ENCODE measurements at places on chromosomes 5 and 9.

- no peak for DNase-seq
Observed at GRCh38 chr5:32098291-32098690, 75.8 kb downstream of the GOLPH3 start.

GRCh38 chr5:55601204-55601618 is 66.4 kb upstream of the PLPP1 start:
- DNase-seq = no peak

DNA sequence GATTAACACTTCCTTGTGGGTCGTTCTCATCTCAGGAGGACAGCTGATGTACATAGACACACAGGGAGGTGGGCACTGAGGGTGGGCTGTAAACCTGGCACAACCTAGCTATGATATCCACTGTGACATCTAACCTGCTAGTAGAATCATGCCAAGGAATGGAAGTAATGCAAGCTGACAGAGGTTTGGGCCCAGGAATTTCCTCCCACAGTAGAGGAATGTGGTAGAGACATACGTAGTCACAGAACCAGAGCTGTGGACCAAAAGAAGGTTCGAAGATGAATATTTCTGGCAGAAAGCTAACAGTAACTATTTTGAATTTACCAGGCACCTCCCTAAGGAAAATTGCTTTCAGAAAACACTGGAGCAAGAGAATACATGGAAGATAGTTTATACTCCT is 15.2 kb upstream of the DNAJC25 start:
- DNase-seq = no peak

GRCh38 chr5:124394700-124395245 is 351.7 kb downstream of the ZNF608 start:
- no peak for DNase-seq

GRCh38 chr9:4787876-4788275 is 4.9 kb upstream of the RCL1 start:
- no peak for DNase-seq

GRCh38 chr5:147869112-147869511 is 9.4 kb upstream of the SCGB3A2 start:
- no peak for DNase-seq

DNA sequence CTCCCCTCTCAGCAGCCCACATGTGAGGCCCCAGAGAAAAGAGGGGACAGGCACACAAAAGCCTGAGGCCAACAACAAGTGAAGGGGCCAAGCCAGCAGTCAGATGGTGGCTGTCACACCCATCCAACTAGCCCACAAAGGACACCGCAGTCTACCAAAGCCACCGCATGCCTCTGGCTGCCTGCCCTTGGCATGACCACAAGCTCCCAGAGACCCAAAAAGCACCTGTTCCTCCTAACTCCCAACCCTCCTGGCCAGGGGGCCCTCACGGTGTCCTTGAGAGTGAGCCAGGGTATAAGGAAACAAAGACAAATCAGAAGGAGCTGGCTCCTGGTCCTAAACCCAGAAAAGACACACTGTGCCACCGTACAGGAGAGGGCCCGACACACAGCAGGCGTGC is 77.8 kb upstream of the LRRTM2 start:
- DNase-seq = no peak

DNA sequence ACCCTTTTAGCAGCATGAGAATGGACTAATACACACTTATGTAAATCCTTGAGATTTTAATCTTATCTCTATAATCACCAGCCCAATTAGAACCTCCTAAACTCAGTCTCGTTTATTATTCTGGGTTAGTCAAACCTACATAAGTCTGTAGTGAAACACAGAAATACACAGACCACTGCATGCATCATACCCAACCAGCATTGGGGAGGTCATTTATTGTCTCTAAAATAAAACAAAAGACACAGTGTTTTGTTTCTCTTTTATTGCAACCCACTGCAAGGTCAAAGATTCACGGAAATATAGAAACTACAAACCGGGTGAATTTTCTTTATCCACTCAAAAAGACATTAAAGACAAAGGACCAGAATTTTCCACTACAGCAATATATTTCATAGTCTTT is 188.1 kb upstream of the EFNA5 start:
- DNase-seq = no peak

GRCh38 chr5:88886746-88887341 is 3.9 kb upstream of the MEF2C start:
- no peak for DNase-seq

GRCh38 chr9:108053555-108054061 is 564.0 kb upstream of the KLF4 start:
- DNase-seq = peak; percentile 56

GRCh38 chr5:18968966-18969365 is 1019.0 kb downstream of the CDH18 start:
- no peak for DNase-seq

GRCh38 chr9:17846948-17847655 is 268.2 kb downstream of the SH3GL2 start:
- DNase-seq = no peak

DNA sequence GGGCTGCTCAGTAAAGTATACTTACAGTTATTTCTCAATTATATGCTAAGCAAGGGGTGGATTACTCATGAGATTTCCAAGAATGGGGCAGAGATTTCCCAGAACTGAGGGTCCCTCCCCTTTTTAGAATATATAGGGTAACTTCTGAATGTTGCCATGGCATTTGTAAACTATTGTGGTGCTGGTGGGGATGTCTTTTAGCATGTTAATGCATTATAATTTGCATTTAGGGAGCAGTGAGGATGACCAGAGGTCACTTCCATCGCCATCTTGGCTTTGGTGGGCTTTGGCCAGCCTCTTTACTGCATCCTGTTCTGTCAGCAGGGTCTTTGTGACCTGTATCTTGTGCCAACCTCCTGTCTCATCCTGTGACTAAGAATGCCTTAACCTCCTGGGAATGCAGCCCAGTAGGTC is 35.5 kb downstream of the TTC1 start:
- no peak for DNase-seq

DNA sequence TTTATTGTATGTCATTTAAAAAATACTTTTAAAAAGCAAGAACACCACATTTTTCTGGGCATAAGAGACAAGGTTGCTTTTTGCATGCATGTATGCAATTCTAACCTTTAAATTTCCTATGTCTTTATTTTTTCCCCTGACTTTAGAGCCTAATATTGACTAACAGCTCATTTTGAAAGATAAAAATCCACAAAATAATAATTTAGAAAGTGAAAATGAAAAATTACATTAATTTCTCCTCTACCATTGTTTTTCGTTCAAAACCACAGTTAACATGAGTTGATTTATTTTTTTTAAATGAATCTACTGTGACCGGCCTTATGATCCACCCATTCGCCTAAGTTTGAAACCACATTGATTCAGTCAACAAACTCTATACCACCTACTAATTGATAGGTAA is 137.5 kb upstream of the CDKN2B start:
- no peak for DNase-seq

DNA sequence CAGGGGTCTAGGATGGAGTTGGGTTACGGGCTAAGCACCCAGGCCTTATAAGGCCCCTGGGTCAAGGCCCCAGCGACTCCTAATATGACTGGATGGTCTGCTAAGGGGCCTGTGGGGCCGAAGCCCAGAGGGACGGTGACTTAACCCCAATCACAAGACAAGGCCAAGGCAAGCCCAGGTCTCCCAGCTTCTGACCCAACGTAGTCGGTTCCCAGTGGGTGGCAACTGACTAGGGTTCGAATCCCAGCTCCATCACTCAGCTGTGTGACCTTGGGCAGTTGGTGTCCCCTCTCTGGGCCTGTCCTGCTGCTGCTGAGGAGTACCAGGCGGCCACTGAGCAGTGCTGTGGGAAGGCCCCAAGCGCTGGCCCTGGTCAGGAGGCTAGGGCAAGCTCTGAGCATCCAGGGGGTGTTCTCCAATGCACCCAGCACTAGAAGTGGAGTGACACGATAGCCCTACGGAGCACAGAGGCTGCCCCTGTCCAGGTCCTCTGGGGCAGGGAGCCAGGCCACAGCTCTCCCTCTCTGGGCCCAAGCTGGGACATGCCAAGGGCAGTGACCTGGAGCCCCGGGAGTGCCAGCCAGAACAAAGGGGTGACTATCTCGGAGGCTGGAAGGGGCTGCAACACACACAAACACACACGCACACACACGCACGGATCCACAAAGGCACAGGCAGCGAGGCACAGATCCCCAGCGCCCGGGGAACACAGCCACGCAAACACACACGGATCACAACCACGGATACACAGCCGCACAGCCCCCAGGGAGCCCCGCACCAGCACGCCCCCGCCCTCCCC is 512 bp downstream of the AK1 start:
- DNase-seq = no peak

DNA sequence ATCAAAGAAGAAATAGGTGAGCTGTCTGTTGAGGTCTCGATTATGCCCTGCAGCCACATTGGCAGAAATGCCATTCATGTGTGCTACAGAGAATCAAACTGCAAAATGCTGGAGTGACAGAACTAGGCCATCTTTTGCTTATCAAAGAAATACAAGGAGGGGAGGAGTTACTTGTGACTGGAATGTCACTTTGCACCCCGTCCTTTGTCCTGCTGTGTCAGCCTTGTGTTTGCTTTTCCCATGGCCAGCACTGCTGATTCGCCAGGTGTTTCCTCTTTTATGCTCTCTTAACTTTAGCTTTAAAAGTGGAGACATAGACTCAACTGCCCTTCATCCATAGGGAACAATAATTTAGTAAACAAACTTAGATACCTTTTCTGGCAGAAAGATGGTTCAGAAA is 54.3 kb downstream of the SLC46A2 start:
- DNase-seq = no peak

DNA sequence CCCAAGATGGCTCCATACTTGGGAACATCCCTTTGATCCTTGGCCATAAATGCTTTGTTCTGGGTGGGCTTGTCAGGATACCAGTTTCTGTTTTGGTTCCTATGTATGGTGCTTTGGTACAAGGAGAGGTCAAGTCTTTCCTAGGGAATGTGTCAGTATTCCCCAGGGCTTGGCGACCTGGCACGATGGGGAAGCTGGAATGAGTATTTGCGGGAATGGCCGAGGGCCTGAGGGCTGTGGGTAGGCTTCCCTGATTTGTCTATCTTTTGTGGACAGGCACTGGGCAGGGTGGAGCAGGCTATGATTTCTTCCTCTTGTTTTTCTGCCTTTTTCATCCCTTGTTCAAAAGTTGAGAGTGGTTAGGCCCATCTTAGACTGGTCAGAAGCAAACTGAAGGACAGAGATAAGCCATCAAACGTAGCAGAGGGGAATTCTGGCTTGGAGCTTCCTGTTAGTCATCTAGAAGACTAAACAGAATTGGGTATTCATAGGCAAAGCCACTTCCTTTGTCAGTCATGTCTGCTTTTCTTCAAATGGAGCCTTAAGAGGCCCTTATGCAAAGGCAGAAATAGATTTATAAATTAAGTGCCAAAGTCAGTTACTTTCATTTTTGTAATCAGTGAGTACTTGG is 13.7 kb downstream of the DOCK2 start:
- DNase-seq = no peak

DNA sequence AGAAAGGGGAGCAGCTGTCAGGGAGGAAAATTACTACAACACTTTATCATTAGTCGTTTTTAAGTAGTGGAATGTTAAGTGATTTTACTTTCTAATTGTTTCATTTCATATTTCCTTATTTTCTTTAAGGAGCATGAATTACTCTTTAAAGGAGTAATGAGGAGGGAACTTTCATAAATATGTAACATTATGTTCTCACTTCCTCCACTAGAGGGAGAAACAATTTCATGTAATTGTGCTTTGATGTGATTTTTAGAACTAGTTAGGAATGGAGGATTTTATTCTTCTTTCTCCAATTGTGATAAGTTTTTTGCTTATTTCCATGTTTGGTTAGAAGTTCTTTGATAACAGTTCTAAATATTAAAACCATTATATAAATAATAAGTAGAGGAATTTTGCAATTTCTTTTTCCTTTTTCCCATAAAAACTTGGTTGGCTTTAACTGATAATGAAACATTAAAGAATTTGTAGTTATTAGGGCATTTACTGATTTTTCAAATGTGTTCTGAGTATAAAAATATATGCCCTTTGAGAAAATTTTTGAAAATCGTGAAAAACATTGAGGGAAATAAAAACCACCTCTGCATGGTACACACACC is 25.6 kb downstream of the CEP78 start:
- DNase-seq = no peak

GRCh38 chr9:114607671-114608524 is 3.2 kb upstream of the TMEM268 start:
- DNase-seq = no peak

GRCh38 chr5:166102947-166103346 is 2188.5 kb upstream of the WWC1 start:
- no peak for DNase-seq

DNA sequence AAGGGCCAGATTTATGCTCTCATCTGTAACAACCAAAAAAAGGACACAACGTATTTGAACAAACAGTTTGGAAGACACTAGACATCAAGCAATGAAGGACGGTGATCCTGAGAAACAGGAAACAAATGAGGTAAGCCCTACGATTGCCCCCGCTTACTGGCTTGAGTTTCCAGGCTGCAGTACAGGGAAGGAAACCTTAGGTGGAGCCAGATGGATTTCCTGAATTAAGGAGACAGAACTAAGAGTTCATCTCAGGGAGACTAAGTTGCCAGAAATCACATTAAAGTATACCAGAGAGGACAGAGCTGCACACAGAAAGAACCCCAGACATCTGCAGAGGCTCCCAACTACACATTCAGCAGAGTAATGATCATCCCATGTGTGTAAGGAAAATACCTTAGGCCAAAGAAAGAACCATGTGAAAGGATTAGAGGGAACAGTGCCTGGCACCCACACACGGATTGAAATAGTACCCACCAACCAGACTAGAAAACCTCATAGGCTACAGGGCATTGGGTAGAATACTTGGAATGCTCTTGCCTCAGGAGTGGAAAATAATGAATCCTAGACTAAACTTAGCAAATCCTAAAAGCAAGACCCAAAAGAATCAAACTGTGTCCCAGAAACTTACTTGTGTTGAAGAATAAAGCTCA is 99.3 kb upstream of the NIPBL start:
- peak; percentile 52 for DNase-seq

GRCh38 chr5:159782197-159782994 is 133.9 kb upstream of the ADRA1B start:
- no peak for DNase-seq

DNA sequence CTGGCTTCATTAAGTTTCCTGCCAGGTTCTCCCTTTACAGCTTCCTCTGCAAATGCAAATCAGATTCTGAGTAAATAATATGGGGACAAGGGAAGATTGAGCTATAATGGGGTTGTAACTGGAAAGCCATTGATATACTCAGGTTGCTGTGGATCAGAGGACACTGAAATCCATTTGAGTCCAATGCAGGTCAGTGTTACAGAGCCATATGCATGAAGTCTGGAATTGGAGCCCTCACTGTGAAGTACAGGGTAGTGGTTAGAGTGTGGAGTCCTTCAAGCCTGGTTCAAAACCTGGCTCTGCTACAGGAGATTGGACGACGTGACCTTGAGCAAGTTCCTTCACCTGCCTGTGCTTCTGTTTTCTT is 48.7 kb downstream of the TIMD4 start:
- no peak for DNase-seq

- DNase-seq = no peak
Observed at GRCh38 chr9:72589667-72590521, 68.5 kb downstream of the TMC1 start.

Measured in NCI-H524 treated with DMSO at 0.1 percent for 48 hours (cell line).